Stimulated activated CD4-positive, alpha-beta T cell treated with anti-CD3 and anti-CD28 coated beads, Interleukin-12 subunit alpha, Interleukin-12 subunit beta, amount 100 ng/mL, for 48 hours (primary cell): ENCODE measurements at places on chromosomes 16 and 17.

GRCh38 chr17:2108170-2108569 lies 53.3 kb downstream of the HIC1 start:
- no peak for DNase-seq

GRCh38 chr17:80191865-80192661 lies 22.2 kb downstream of the CARD14 start:
- DNase-seq, result no peak

DNA sequence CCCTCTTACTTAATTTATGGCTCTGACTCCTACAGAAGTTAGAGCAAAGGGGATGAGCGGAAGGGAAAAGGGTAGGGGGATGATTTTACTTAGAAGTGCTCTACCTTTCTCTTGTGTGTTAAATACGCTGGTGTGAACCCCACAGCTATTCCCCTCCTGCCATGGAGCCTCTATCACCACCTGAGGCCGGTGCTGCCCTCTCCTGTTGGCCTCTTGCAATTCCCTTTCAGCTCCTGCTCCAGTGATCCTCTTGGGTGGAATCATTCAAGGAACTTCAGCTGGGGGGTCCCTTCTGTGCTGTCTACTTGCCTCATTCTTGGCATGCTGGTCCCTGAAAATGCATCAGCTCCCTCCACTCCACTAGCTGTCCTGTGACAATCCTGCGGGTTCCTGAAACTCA lies 41.8 kb upstream of the CDH8 start:
- DNase-seq, result no peak

- no peak for DNase-seq
Measured at GRCh38 chr17:74305865-74306654, 20.0 kb upstream of the KIF19 start.

GRCh38 chr17:1039511-1040215 lies 42.7 kb downstream of the TIMM22 start:
- DNase-seq, result no peak

DNA sequence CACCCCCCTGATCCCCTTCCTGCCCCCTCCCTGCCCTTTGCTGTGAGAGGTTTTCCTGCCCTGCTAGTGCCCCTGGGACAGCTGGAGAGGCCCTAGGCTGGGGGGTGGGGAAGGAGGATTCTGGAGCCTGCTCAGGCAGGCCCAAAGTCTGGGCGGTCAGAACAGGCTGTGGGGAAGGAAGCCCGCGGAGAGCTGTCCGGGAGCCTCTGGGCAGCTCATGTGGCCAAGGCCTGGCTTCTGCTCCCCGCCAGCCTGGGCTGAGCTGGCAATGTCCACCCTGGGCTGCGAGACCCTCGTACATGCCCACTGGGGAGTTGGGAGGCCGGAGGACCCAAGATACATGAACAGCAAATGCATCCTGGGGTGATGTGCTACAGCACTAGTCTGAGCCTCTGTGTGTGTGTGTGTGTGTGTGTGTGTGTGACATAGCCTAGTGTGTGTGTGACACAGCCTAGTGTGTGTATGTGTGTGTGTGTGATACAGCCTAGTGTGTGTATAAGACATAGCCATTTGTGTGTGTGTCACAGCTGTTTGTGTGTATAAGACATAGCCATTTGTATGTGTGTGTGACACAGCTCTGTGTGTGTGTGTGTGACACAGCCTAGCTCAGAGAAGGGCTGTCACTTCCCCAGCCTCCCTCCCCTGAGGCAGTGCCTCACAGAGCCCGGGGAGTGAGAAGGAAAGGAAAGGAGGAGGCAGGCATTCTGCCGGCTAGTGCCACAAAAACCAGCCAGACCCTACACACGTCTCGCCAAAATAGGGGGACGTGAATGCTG lies 201.4 kb upstream of the CIBAR2 start:
- DNase-seq, result no peak

DNA sequence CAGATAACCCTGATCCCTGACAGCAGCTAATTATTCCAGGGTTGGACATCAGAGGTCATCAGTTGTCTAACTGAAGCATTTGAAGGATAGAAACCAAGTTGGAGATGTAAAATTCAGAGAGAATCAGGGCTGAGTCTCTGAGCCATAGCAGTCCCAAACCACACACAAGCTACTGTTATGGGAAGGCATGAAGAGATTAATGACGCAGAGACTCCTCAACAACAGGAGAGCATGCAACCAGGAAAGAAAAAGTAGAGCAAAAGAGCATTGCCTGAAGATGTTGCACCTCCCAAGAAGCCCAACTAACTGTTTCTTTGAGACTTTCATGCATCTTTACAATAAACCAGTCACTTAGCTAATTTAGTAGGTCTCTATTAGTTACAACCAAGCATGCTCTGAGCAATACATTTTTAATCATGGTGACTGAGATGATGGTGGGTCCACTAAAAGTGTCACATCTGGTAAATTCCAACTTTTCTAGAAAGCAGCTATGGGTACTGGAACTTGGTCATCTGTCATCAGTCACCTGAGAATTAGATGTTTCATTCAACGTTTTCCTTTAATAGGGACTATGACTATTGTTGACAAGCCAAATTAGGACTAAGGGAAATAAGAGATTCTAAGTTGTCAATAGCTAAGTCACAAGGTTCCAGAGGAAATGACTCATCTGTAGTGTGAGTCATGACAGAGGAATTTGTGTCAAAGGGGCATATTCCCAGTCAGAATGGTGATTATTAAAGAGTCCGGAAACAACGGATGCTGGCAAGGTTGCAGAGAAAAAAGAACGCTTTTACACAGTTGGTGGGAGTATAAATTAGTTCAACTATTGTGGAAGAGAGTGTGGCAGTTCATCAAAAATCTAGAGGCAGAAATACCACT lies 239.8 kb downstream of the CHD9NB start:
- DNase-seq, result no peak

DNA sequence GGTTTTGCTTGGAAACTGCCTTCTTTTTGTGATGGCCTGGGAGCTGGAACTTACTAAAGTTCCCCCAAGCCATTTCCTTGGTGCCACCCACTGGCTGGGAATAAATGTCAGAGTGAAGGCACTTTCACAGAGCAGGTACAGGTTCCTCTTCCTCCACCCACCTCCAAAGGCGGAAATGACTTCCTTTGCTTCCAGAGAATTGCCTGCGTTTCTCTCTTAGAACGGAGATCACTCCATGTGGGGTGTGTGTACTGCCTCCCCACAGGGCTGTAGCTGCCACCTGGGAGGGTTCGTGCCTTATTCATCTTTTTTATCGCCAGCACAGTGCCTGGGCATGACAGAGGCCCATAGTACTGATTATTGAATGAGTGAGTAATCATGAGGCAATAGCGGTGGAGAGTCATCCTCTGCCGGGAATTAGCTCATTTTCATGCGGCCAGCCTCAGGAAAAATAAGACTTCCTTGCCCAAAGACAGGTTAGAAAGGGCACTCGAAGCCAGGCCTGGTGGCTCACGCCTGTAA lies 32.2 kb upstream of the HAS3 start:
- no peak for DNase-seq
